Left renal pelvis (tissue), 4 donors: ENCODE measurements at places on chromosomes 2 and 18. TPM values are rescaled to one million over a fixed set of nuclear protein-coding genes. Genes with fewer than 3 reads are reported as not detected.
A peak's percentile ranks its signal among the peaks of the same experiment; 100 is the strongest.

VWA3B gene
- 0.94 TPM for polyA plus RNA-seq

ZNF512 gene
- 74.9 TPM for polyA plus RNA-seq

ALK gene
- polyA plus RNA-seq, result 0.30 TPM

ACSL3 gene
- 72.0 TPM for polyA plus RNA-seq

LIPG gene
- polyA plus RNA-seq, result 58.6 TPM

MSH6 gene
- 113 TPM for polyA plus RNA-seq

CAPN14 gene
- 0.07 TPM for polyA plus RNA-seq

TP53I3 gene
- 55.1 TPM for polyA plus RNA-seq

SCN7A gene
- 12.5 TPM for polyA plus RNA-seq

C18orf54 gene
- polyA plus RNA-seq, result 13.7 TPM

GRCh38 chr2:29963972-29964570 lies 42.7 kb upstream of the ALK start:
- DNase-seq, result no peak

DNA sequence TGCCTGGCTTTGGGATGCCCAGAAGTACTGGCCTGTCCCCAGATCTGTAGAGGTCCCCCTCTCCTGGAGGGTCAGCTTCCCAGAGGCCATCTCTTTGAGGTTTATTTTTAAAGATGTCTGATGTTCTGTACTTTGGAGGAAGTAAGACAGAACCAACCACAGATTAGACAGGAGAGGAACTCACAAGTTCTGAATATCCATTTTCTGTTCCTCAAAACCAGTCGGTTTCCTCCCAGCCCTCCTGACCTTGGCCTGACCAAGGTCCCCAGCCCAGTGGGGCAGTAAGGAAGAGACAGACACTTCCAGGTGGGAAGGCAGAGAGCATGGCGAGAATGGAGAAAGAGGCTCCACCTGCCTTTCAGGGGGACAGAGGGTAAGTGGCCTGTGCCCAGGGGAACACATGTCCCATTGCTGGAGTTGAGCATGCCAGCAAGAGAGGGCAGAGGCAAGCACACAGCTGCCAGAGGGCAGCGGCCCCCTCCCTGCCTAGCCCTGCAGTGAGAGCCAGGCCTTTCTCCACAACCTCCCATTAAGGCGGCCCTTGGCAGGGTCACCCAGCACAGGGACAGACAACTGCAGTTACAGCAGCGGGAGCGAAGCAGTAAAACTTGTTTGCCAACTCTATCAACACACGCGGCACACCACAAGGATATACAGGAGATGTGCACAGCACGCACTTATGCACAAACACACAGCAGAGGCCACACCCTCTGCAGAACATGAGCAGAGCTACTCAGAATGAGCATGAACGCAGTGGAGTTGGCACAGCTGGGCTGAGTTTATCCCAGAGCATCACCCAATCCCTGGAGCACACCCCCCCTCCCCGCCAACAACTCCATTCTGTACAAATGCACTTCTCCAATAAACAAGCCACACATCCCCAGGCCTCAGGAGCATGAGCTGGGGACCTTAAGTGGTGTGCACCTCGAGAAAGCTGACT lies 18.5 kb upstream of the SEMA4C start:
- no peak for DNase-seq

DNA sequence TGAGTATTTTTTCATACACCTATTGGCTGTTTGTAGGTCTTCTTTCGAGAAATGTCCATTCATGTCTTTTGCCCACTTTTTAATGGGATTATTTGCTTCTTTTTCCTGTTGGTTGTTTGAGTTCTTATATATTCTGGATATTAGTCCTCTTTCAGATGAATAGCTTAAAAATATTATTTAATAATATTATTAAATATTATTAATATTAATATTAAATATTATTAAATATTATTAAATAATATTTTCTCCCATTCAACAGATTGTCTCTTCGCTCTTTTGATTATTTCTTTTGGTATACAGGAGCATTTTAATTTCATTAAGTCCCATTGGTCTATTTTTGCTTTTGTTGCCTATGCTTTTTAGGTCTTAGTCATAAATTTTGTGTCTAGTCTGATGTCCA lies 361.9 kb downstream of the TSN start:
- DNase-seq, result no peak

DNA sequence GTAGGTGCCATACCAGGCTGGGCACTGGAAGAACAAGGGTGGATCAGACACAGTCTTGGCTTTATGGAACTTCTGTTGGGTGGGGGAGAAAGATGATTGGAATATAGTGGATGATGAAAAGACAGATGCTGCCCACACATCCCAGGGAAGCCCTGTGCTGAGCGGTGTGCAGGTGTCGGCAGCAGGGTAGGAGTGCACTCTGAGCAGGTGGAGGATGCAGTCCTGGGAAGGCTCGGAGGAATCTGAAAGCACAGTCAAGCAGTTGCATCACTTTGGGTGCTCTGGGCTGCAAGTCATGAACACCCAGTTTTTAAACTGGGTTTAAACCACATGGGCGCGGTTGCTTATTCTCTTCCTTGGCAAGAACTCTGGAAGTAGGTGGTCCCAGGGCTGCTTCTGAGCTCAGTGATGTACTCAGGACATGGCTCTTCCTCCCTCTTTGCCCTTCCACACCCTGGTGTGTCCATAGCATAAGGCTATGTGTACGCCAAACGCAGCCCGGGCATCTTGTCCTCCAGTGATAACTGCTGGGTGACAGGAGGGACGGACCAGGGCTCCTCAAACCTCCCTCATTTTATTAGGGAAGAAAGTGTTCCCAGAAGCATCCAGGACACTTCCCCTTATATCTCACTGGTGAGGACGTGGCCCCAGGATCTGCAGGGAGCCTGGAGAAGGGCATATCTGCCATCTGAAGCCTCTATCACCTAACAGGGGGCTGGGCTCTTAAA lies 84.0 kb downstream of the SH3RF3 start:
- no peak for DNase-seq

DNA sequence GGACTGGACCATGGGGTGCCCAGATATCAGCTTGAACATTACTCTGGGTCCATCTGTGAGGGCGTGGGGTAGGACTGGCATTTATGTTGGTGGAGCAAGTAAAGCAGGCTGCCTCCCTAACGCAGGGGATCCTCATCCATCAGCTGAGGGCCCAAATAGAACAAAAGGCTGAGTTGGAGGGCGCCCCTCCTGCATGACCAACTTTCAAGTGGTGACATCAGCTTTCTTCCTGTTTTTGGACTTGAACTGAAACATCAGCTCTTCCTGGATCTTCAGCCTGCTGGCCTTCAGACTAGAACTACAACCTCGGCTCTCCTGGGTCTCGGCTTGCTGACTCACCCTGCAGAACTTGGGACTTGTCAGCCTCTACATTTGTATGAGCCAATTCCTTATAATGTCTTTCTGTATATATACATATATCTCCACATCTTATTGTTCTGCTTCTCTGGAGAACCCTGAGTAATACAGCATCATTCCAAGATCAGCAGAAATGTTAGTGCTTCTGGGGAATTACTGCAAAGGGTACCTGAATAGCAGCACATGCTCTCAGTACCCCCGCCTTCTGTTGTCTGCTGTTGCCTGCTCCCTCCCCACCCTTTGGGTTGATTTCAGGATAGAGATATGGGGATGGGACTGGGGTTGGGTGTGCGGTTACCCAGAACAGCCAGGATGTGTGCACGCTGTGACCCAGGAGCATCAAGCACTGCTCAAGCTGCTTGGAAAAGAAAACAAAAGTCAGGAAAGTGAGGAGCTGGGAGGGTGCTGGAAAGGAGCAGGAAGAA lies 20.0 kb downstream of the TMEM127 start:
- no peak for DNase-seq

DNA sequence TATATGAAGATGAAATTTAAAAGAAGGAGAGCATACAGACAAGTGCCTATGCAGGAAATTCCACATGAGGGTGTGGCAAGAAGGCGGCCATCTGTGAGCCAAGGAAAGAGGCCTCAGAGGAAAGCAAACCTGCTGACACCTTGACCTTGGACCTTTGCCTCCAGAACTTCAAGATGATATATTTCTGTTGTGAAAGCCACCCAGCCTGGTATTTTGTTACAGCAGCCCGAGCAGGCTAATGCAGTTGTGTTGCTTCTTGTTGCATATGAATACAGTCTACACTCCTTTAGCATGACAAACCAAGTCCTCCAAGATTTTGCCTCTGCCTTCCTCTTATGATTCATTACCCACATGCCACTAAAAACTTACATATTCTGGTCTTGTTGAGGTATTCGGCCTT lies 374.8 kb upstream of the TRIB2 start:
- DNase-seq, result no peak

GRCh38 chr18:72830109-72830508 lies 37.7 kb downstream of the NETO1 start:
- DNase-seq, result peak; percentile 5

DNA sequence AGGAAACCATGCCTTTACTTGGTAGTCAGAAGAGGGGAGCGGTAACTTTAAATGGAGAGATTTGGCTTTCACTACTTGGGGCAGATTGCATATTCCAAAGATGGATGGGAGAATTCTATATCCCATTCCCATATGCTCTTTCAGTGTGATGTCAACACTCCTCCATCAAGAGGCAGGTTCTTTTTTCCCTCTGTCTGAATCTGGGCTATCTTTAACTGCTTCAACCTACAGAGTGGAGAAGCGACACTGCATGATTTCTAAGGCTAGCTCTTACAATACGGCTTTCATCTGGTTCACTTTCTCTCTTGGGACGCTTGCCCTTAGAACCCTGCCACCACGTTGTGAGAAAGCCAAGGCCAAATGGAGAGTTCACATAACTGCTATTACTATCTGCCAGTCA lies 34.4 kb downstream of the SKA1 start:
- no peak for DNase-seq

GRCh38 chr18:51543658-51544155 lies 346.2 kb upstream of the MEX3C start:
- DNase-seq, result no peak

GRCh38 chr18:39751161-39751560 lies 2185.6 kb upstream of the CELF4 start:
- DNase-seq, result no peak

GRCh38 chr2:1925928-1926327 lies 181.6 kb upstream of the PXDN start:
- DNase-seq, result no peak

- DNase-seq, result no peak
Measured at GRCh38 chr2:12504443-12504842, 212.3 kb upstream of the TRIB2 start.

DNA sequence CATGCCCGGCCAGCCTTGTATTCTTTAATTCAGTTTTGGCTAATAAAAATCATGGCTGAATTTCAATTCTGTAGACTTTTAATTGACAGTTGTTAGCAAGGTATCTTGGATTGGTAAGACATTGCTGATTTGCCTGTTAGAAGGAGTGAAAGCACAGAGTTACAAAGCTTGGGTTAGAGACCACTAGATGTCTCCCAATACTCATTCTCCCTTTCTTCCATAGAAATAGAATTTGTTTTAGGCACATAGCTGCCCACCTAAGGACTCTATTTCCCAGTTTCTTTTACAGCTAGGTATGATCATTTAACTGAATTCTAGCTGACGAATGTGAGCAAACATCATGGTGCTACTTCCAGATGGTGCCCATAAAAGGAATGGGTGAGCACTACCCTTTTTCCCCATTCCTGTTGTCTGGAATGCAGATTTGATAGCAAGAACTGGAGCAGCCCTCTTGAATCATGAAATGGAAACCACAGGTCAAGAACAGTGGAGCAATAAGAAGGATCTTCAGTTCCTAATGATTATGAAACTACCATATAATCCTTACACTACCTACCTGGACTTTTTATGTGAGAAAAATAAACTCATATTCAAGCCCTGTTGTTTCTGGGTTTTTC lies 17.5 kb downstream of the PECR start:
- DNase-seq, result no peak
